Thoracic aorta (tissue), 2 donors: ENCODE measurements at places on chromosomes 5 and 9. TPM values are rescaled to one million over a fixed set of nuclear protein-coding genes. Genes with fewer than 3 reads are reported as not detected.

DNA sequence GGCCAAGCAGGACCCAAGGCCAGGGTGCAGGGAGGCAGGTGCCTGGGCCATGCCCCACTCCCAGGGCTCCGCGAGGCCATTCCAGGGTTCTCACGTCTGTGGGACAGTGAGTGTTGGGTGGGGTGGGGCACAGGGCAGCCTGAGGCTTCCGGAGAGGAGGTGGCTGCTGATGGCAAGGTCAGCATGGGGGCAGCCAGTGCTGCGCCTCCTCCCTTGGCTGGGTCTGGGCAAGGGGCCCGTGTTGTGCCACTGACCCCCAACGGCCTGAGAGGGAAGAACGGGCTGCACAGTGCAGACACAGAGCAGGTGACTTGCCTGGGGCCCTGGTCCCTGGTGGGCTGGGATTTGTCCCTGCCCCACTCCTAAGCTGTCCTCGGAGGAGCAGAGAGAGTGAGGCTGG is 82.1 kb downstream of the RXRA start:
- DNase-seq = no peak

DNA sequence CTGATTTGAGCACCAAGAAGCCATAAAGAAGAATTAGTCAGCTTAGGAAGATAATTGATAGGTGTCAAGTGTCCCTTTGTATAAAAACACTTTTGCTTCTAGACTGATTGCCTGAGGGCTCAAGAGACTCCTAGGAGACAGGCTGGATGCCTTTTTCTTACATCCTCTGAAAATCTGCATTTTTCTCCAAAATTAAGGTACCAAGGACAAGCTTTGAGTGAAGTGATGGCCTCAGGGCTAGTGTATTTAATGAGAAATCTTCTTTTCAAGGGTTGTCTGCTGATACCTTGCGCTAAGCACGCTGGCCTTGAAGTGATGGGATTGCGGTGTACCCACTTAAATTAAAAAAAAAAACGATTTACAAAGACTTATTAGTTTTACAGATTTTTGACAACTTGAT is 304.0 kb downstream of the TLR4 start:
- no peak for DNase-seq

ARHGEF28 gene
- total RNA-seq = 40.8 TPM

DNA sequence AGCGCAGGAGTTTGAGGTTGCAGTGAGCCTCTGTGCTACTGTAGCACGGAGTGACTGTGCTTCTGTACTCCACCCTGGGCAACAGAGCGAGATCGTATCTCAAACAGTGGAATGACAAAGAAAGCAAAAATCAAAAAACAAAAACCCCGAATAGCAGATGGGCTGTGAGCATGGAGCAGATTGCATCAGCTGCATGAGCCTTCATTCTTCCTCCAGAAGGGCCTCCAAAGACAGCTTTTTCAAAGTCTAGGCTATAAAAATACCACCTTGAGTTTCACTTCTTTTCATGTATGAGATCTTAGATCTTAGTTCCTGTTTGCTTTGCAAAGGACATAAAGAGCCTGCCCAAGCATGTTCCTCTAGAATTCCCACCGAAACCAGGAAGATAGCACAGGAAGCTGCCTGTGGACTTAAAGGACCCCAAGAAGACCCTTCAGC is 15.0 kb upstream of the HSPB3 start:
- DNase-seq = no peak

- no peak for DNase-seq
These were observed 75.7 kb upstream of the SAP30L start for GRCh38 chr5:154370119-154370518.

- no peak for DNase-seq
These were observed 9.9 kb upstream of the MRNIP start for GRCh38 chr5:179868541-179868940.

DNA sequence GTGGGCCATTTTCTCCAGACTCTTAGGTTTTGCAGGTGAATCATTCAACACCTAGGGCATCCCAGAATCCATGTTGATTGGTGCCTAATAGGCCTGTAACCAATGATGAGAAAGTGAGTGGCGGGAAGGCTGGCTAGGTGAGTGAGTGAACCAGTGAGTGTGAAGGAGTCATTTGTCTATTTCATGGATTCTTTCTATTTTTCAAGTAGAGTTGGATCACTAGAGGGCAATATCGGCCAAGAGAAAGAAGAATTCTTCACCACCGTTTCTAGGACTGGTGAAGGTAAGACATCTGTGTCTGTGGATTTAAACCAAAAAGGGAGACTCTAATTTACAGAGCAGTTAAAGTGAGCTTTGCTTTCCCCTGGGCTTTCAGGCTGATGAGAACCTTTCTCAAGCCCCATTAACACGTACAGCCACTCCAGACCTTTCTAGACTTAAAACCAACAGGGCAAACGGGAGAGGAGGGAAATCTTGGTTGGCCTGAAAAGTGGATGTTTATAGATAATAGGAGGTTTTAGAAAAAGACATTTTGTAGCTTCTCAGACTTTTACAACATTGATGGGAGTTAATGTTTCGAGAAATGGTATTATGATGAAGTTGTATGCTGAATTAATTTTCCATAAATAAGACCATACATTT is 114.3 kb upstream of the IL12B start:
- no peak for DNase-seq

- no peak for DNase-seq
These were observed 7.5 kb downstream of the CD74 start for GRCh38 chr5:150404941-150405816.

PRR16 gene
- 19.8 TPM for total RNA-seq

DNA sequence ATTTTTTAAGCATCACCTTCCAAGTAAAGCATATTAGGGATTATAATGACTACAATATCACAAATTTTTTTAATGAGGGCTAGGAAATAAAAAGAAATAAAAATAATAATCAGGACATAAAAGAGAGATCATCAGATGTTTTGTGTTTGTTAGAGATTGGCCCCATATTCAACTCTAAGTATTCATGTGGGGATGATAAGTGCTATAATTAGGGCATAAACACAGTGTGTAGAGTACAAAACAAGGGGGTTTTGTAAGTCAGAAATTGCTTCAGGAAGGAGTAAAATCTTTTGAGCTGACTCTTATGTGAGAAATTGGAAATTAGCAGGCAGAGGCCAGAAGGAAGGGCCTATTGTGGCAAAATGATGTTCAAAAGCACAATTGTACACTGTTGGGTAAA is 127.3 kb downstream of the STARD4 start:
- no peak for DNase-seq

DNA sequence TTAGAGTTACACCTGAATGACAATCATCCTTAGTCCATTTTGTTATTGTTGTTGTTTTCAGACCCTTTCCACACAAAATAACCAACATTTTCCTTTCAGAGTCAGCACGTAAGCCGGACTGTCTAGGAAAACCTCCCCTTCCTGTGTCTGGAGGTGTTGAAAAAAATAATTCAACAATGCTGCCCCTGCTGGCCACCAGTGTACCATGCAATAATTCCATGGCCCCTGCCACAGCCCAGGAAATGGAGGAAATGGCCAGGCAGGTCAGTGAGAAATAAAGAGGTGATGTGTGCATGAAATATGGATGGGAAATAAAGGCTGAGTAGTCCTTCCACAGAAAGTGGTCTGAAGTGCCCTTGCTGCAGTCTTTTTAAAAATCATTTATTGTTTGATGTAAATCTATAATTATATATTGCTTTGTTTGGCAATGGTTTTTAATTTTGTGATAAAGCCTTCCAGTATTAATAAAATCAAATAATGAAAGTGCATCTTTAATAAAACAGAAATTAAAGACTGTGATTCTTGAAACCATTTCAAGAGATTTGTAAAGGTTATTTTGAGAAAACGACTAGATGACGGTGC is 152.8 kb upstream of the PAPPA start:
- DNase-seq = no peak

DNA sequence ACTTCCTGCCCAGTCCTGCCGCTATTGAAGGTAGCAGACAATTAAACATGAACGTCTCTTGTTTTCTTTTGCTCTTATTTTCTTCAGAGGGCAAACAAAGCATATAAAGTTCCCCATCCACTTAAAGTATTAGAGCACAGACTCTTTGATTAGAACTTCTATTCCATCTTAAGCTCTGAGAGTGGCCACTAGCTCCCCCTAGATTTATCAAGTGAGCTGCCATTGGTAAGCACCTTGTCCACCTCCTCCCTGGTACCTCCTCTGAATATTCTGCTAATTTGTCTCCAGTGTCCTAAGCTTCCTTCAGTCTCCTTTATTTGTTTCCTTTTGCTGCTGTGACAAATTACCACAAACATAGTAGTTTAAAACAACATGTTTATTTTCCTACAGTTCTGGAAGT is 264.3 kb upstream of the KCNN2 start:
- no peak for DNase-seq

GTF2H2 gene
- total RNA-seq = 32.6 TPM

DPYSL3 gene
- total RNA-seq = 255 TPM

TSSK1B gene
- not detected for total RNA-seq

DNA sequence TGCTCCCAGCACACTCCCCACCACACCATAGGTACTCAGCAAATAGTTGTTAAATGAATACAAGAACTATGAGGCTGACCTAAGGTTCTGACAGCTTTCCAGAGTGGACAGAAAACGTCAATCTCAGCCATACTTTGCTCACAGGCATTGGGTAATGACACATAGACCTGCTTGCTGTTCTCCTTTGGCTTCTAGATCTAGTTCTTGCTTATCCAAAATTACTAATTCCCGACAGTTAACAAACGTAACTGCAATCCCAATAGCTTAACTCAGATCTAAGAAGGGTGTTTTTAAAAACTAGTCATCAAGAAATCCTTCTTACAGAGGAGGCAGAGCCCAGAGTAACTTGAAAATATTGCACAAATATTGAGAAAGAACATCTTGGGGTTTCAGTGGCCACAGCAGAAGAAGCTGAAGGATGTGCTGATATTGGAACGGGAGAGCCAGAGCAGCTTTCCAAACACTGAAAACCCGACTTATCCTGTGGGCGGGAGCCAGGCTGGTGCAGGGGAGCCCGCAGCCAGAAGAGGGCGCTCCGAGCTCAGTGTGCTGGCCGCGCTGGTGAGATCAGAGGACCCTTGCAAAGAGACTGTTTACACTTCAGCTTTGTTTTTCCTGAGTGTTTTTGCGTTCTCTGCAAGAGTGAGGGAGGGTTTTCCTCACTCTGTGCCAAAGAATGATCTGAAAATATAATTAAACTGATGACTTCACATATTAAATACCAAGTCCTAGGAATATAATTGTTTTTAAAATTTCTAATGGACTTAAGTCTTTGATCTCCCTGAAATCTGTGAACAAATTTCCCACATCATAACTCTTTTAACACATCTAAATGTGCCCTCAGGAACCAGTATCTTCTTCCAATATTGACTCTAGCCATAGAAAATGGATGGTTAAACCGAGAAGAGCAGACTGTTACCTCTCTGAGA is 30.3 kb downstream of the FGF1 start:
- DNase-seq = peak; percentile 66

- no peak for DNase-seq
These were observed 5.6 kb downstream of the RAD23B start for GRCh38 chr9:107288701-107289100.

SLC34A1 gene
- not detected for total RNA-seq

- no peak for DNase-seq
These were observed 8.0 kb upstream of the UBAC1 start for GRCh38 chr9:135969064-135969683.

NMUR2 gene
- total RNA-seq = not detected

CNTNAP3B gene
- 30.2 TPM for total RNA-seq

DNA sequence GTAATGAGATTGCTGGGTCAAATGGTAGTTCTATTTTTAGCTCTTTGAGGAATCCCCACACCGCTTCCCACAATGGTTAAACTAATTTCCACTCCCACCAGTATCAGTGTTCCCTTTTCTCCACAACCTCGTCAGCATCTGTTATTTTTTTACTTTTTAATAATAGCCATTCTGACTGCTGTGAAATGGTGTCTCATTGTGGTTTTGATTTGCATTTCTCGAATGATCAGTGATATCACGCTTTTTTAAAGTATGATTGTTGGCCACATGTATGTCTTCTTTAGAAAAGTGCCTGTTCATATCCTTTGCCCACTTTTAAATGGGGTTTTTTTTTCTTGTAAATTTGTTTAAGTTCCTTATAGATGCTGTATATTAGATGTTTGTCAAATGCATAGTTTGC is 73.5 kb downstream of the MTAP start:
- DNase-seq = no peak

DNA sequence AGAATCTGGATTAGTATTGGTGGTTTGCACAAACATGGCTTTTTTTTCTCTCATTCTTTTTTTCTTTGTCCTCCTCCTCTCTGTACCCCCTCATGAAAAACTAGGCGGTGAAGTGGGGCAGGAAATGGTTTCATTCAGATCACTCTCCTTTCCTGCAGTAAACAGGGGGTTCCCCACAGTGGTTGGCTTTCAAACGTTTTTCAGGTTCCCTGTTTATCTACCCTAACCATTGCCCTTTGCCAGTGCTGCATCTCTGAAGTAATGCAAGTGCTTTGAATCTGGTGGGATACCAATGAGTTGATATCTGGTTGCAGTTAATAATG is 29.8 kb downstream of the NR4A3 start:
- no peak for DNase-seq

- no peak for DNase-seq
These were observed 76.2 kb downstream of the SH3TC2 start for GRCh38 chr5:148986636-148987035.

DNA sequence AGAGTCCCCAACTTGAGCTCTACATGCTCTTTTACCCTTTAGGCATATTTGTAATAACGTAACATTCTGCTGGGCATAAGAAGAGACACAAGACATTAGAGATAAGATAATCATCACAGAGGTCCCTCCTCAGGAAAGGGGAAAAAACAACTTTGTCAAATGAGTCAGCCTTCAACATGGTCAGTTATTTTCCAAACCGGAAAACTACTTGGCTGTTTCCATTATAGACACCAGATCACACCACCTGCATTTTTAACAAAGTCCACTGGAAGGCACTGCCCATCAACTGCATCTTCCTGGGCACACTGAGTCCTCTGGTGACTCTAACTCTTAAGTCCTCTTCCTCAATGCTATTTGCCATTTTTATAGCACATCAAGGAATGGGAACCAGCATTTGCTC is 221.8 kb downstream of the FAM114A2 start:
- DNase-seq = no peak

DNA sequence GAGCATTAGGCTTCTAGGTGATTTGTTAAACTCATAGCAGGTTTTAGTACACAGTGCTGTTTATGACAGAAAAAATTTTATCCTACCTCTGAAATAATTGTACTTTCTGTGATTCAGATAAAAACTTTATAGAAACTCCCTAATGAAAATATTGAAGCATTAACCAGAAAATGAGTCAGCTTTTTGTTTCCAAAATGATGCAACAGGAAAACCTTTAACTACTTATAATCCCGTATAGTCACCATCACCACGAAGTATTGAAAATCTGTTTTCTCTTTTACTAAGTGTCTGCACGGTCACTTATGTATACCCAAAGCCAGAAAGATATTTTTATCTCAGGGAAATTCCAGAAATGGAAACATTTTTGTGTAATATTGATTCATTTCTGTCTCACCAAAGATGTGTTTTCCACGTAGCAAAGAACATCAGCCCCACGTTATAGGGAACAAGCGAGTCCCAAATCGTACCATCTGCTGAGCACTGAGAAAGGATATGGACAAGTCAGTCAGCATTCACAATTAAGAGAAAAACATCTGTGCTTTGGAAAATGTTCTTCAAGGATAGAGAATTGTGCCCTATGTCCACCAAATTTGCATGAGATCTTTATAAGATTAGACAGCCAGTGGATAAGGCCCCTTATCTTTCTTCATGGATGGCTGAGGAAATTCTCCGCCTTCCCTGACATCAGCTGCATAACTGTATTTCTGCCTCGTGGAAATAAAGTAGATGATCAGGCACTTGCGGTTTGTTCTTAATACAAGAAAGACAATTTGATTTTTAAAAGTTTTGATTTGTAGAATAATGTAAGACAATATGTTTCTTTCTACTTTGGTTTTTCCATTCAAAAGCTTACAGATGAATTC is 41.9 kb downstream of the TNFAIP8 start:
- DNase-seq = no peak

SEMA6A gene
- total RNA-seq = 11.4 TPM
